NCI-H1436 treated with DMSO at 0.1 percent for 48 hours (cell line): ENCODE measurements at places on chromosomes 1 and 21.

GRCh38 chr1:234408757-234409156 is 35.5 kb downstream of the COA6 start:
- no peak for DNase-seq

GRCh38 chr1:234324821-234325220 is 48.4 kb upstream of the COA6 start:
- DNase-seq = peak; percentile 45

- DNase-seq = no peak
Observed at GRCh38 chr1:159828581-159829272, 2.1 kb downstream of the SLAMF8 start.

- DNase-seq = no peak
Observed at GRCh38 chr1:118931876-118932275, 56.3 kb downstream of the TBX15 start.

GRCh38 chr21:34185026-34185750 is 111.8 kb downstream of the MRPS6 start:
- no peak for DNase-seq

- no peak for DNase-seq
Observed at GRCh38 chr1:30315185-30315960, 408.0 kb downstream of the MATN1 start.

- DNase-seq = no peak
Observed at GRCh38 chr1:70671006-70671405, 259.9 kb downstream of the CTH start.

GRCh38 chr1:41611932-41612450 is 127.5 kb upstream of the EDN2 start:
- DNase-seq = no peak
